ENCODE measurements at places on chromosomes 3 and 15. TPM values are rescaled to one million over a fixed set of nuclear protein-coding genes. Genes with fewer than 3 reads are reported as not detected.

The AGBL1 gene
- not detected for total RNA-seq

The DLL4 gene
- total RNA-seq = not detected

The COL6A5 gene
- not detected for total RNA-seq

The ZPLD1 gene
- total RNA-seq = 2.6 TPM

The LSAMP gene
- total RNA-seq = 0.26 TPM

The ACKR2 gene
- total RNA-seq = 1.3 TPM

The CACNA2D2 gene
- total RNA-seq = not detected

The AP3B2 gene
- total RNA-seq = not detected

The ECE2 gene
- not detected for total RNA-seq

The DRD3 gene
- total RNA-seq = not detected

The ZFAND6 gene
- total RNA-seq = 186 TPM

The RBM5 gene
- total RNA-seq = 80.3 TPM

The ETV5 gene
- total RNA-seq = 12.9 TPM

The TTLL13 gene
- total RNA-seq = under 0.01 TPM

The CLRN1 gene
- total RNA-seq = not detected

The TGM4 gene
- under 0.01 TPM for total RNA-seq

The MKRN2OS gene
- total RNA-seq = 2.1 TPM

Data from bronchial epithelial cell (primary cell).